Stimulated activated CD4-positive, alpha-beta T cell treated with anti-CD3 and anti-CD28 coated beads, Interleukin-12 subunit alpha, Interleukin-12 subunit beta, amount 100 ng/mL, for 4 hours (primary cell): ENCODE measurements at places on chromosomes 3 and 15.

DNA sequence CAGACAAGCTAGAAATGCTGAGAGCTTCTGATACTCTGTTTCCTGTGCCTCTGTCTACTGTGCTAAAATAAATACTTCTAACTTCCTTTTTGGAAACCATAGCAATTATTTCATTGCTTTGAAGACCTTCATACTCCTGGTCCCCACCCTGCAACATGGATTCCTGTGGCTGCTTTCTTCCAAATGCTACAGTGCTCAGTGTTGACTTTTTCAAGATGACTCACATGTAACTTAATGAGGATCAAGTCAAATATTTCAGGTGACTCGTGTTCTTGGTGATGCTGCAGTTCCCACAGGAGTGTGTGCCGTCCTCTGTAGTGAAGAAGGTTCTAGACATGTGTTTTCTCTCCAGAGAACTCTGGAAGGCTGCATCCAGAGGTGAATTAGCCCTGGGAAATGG lies 288.6 kb downstream of the CLSTN2 start:
- no peak for DNase-seq

- DNase-seq, result peak; percentile 69
Measured at GRCh38 chr15:76190751-76191538, 120.3 kb downstream of the ETFA start.

DNA sequence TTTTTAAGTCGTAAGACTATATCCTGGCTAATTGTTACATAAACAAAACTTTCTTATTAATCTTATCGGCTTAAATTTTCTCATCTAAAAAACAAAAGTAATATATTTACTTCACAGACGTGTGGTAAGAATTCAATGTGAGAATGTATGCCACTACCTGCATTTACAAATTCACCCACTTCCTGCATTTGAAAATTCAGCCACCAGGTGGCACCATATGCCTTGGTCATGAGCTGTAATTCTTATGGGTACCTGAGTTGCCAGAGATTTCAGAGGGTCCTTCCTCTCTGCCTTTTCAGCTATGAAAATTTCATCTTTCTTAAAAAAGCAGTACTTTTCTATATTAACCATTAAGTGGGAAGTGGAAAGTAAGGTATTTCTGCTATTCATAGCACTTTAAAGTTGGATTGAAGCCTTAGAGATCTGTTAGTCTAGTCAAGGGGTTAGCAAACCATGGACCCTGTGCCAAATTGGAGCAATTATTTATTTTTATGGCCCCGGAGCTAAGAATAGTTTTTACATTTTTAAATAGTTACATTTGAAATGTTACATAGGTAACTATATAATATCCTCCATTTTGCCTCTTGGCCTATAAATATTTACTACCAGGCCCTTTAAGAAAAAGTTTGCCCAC lies 127.8 kb downstream of the HCN4 start:
- DNase-seq, result peak; percentile 69

- no peak for DNase-seq
Measured at GRCh38 chr3:106208967-106209366, 340.2 kb upstream of the CBLB start.

DNA sequence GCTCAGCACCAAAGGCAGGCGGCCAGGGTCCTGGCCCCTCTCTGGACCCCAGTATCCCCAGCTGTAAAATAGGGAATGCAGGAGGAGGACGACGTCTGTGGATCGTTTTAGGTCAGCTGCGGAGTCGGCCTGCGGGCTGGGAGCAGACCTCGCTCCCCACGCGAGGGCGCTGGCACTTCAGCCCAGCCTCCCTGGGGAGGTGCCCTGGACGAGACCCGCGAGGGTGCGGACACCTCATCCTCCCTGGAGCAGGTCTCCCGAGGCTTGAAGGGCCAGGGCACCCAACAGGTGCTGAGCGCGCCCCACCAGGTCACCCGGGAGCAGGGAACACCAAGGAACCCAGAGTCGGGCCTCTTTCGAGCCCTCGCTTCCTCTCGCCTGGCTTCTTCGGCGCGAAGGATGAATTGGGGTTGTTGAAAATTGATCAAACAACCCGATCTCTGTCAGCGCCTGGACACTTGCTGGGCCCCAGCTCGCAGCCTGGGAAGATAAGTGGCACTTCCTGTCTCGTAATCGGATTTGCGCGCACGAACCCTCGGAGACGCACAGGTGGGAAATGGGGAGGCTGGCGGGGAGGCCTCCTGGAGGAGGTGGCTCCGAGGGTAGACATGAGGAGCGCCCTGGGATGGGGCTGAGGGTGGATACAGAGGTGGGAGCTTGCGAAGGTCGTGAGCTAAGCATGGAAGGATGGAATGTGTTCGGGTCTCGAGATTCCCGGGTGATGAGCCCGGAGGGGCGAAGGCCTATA lies 588 bp upstream of the VIPR1 start:
- DNase-seq, result peak; percentile 61

DNA sequence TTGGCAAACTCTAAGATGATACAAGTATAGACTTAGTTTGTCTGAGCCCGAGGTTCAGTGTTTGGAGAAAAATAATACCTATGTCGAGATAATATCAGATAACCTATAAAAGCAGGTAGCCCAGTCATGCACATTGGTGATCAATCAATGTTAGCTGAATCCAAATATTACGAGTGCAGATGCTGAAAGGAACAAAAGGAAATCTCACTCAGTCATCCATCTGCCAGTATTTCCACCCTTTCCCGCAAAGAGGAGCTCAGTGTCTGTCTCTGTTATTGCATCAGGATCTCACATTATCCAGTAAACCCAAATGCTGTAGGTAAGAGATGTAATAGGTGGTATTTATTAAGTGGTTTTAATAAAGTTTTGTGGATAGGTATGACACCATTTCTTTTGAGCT lies 251.2 kb upstream of the CTDSPL start:
- no peak for DNase-seq
